ENCODE measurements at places on chromosomes 16 and 17.

DNA sequence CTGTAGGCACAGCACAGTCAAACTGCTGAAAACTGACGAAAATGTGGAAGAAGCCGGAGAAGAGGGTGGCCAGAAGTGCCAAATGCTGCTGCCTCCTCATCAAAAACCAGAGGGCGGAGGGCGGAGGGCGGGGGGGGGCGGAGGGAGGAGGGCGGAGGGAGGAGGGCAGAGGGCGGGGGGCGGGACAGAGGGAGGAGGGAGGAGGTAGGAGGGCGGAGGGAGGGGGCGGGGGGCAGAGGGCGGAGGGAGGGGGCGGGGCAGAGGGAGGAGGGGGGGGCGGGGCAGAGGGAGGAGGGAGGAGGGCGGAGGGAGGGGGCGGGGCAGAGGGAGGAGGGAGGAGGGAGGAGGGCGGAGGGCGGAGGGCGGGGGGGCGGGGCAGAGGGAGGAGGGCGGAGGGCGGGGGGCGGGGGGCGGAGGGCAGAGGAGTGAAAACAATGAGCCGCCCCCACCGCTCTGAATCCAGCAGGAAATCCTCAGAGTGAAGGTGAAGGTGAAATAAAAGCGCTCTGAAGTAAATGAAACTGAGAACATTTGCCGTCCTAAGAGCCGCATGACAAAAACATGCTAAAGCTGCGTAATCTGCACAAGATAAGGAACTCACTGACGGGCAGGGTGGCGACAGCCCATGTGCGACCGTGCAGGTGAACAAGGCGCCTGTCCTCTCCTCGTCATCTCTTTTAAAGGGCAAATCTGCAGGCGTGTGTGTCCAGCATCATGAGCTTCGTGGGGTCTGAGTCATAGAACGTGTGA, 22.6 kb upstream of the CBFA2T3 start:
- peak; percentile 15 for ATAC-seq

GRCh38 chr16:70588565-70588964, 57.8 kb upstream of the IL34 start:
- ATAC-seq = no peak

DNA sequence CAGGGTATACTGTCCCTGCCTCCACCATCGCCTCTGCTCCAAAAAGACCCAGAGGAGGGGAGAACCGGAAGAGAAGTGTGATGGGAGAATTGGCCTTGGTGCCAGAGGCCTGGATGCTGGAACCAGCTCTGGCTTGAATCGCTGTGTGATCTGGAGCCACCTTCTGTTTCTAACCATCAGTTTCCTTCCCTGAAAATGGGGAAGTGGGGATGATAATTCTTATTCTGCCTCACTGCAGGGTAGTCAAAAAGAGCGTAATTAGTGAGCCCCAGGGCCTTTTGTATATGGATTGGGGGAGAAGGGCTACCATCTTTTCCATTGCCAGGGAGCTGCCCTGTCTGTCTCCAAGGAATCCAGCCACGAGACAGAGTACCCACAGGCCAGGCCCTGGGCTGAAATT, 52.2 kb downstream of the CCT6B start:
- no peak for ATAC-seq

GRCh38 chr17:58420827-58421226, 3.5 kb upstream of the RNF43 start:
- ATAC-seq = no peak

GRCh38 chr16:12254566-12254965, 278.0 kb downstream of the SNX29 start:
- ATAC-seq = no peak

DNA sequence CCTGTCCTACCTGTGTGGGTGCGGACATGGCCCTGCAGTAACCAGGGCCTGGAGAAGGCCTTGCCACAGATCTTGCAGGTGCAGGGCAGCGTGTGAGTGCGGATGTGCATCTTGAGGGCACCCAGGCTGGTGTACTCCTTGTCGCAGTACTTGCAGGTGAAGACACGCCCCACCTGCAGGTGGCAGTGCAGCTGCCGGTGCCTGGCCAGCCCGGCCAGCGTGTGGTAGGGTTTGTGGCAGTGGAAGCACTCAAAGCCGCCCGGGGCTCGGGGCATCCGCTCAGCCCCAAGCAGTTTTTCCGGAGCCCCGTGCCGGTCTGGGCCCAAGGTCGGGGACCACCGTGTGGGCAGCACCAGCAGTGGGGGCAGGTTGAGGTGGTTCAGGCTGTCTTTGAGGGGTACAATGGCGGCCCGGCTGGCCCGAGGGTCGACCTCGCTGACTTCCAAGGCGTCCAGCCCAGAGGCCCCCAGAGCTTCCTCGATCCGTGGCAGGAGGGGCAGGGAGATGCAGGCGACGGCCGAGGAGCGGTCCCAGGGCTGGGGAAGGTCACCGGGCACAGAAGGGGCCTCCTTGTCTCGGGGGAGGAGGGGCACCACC, 5.1 kb downstream of the SNAI3 start:
- no peak for ATAC-seq

GRCh38 chr17:4678448-4679026, 25.4 kb downstream of the PELP1 start:
- ATAC-seq = no peak

DNA sequence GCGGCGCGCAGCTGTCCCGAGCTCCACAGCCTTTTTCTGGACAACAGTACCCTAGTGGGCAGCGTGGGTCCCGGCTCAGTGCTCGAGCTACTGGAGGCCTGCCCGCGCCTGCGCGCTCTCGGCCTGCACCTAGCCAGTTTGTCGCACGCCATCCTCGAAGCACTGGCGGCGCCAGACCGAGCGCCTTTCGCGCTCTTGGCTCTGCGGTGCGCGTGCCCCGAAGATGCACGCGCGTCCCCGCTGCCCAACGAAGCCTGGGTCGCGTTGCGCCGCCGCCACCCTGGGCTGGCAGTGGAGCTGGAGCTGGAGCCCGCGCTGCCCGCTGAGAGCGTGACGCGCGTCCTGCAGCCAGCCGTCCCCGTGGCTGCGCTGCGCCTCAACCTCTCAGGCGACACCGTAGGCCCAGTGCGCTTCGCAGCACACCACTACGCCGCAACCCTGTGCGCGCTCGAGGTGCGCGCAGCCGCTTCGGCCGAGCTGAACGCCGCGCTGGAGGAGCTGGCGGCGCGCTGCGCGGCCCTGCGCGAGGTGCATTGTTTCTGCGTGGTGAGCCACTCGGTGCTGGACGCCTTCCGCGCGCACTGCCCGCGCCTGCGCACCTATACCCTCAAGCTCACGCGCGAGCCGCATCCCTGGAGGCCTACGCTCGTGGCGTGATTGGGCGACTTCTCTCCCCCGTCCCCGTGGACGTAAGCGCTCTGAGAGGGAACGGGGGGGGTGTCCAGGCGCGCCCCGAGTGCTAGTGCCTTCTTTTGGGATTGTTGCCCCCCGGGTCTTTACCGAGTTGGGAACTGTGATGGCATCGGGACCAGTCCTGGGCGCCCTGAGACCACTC, 1.2 kb upstream of the HSF4 start:
- ATAC-seq = no peak

GRCh38 chr16:47712276-47713224, 251.4 kb downstream of the PHKB start:
- ATAC-seq = no peak

- ATAC-seq = no peak
These were observed 13.8 kb downstream of the CHST6 start for GRCh38 chr16:75481475-75481874.

DNA sequence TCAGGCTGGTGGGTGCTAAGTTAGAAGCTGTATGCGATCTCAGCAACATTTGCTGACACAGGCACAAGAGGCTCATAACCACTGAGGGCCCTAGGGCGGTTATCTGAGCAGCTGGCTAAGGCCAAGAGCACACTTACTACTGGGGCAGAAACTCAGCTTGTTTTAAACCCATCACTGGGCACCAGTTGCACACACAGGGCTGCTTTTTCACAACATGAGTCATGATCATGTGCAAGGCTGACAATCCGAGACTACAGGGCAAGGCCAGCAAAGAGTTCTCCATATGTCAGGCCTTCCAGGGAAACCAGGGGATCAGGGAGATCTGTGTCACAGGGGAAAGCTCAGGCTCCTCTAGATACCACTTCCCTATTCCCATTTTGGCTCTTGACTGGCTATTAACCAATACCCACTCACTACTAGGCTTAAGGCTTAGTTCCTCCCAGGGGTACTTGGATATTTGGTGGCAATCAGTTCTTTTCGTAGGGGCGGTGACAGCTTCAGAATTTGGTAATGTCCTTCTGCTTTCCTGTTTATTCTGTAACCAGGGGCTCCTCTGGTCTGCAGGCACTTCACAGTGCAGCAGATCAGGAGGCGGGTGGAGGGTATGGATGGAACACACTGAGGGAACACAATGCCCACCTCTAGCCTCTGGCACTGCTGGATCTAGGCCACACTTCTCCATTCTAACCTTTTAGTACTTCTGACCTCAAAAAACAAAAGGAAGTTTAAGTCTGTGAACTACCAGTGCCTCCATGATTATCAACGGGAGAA, 44.9 kb upstream of the ERN1 start:
- peak; percentile 77 for ATAC-seq

DNA sequence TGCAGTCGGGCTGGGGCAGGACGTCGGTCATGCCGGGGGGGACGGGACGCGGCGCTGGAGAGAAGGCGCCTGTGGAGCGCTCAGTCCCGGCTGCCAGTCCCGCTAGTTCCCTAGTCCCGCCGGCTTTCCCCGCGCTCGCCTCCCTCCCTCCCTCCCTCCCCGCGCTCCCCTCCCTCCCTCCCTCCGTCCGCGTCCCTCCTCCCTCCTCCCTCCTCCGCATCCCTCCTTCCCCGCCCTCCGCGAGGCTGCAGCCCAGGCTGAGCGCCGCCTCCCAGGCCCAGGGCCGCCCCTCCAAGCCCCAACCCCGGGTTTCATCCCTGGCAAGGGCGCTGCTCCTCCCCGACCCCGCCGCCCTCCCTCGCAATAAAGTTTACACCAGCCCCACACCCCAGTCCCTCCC, 34.8 kb downstream of the TIMM22 start:
- peak; percentile 65 for ATAC-seq

DNA sequence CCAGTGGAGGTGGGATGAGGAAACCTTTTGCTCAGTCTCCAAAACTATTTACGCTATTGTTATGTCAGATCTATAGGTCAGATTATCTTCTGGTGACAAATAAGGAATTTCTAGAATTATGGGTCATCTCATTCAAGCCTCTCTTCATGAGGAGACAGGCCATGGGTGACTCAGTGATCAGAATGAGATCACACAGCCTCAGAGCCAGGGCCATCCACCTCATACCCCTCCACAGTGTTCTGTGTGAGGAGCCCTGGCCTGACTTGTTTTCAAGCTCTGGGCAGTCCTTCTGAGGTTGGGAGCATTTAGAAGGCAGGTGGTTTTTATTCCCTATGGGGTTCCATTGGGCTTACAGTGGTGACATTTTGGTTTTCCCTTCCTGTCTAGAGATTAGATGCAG, 26.5 kb downstream of the YPEL2 start:
- peak; percentile 48 for ATAC-seq

DNA sequence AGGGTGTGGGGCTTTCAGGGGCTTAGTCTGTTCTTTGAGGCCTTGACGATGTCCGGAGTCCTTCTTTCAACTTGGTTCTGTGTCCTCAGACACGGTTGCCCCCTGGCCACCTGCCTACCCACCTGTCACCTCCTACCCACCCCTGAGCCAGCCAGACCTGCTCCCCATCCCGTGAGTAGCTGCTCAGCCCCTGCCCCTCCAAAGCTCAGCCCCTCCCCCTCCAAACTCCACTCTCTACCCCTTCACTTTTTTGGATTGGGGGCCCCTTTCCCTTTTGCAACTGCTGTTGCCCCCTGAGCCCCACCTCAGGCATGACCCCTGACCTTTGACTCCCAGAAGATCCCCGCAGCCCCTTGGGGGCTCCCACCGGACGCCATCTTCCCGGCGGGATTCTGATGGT, 1.2 kb downstream of the LAT start:
- no peak for ATAC-seq

GRCh38 chr17:48835971-48836370, 5.1 kb downstream of the CALCOCO2 start:
- ATAC-seq = no peak

- peak; percentile 44 for ATAC-seq
These were observed 716 bp downstream of the TMEM94 start for GRCh38 chr17:75457047-75457654.

DNA sequence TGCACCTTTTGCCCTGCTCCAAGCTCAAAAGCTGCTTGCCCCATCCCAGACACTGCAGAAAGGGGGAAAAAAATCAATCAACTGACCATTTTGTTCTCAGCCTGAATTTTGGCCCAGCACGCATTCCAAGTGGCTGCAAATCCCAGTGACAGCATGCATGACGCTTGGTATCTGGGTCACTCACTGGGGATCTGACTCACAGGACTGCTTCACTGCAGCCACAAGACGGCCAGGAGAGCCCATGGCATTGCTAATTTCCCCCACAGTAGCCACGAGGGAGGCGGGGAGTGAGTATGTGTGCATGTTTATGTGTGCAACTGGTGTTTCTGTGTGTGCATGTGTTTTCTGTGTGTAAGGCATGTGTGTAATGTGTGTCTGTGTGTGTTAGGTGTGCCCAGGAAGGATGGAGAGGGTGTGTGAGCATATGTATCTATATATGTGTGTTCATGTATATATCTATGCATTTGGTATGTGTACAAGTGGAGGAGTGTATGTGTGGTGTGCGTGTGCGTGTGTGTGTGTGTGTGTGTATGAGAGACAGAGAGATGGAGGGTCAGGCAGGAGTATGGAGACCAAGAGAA, 33.8 kb downstream of the SDK2 start:
- no peak for ATAC-seq

- no peak for ATAC-seq
These were observed 65.9 kb downstream of the RBFOX1 start for GRCh38 chr16:7398536-7398935.

GRCh38 chr17:51169340-51169739, 3.1 kb downstream of the NME2 start:
- no peak for ATAC-seq

DNA sequence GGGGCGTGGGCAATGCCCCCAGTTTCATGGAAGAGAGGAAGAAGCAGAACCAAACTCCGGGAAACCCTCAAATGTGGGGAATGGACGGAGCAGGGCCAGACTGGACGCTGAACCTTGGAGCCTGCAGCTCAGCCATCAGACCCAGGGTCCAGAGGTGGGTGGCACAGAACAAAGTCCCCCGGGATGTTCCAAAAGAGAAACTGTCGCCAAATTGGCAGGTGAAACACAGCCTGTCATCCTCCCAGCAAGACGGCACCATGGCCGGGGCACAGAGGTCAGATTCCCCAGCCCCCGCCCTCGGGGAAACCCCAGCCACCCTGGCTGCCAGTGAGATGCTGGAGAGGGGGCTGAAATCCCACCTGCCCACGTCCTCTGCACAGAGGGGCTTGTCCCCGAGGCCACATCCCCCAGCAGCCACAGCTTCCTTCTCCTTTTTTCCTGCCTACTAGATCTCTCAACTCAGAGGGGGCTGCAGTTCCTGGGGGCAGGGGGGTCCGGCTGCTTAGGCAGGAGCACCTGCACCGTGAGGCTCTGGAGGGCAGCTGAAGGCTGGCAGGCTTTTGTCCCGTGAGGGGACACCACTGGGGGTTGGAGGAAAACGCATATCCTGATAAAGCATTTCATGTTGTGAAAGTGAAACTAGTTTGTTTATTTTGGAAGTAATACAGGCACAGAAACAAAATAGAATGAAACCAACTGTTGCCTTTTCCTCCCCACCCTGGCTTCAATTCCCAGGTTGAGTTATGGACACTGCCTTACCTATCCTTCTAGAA, 1.2 kb upstream of the SECTM1 start:
- no peak for ATAC-seq
